GM23248 (cell line): ENCODE measurements at places on chromosomes 7 and 10. TPM values are rescaled to one million over a fixed set of nuclear protein-coding genes. Genes with fewer than 3 reads are reported as not detected.
A peak's percentile ranks its signal among the peaks of the same experiment; 100 is the strongest.

- no peaks in the 10 kb centered on the region for H3K27me3 ChIP-seq
- H3K4me1 ChIP-seq: no peaks in the 10 kb centered on the region
- no peaks in the 10 kb centered on the region for H3K36me3 ChIP-seq
- no peak within 1 kb of the TSS for H3K27ac ChIP-seq
Observed at GRCh38 chr7:150567169-150567568, at the start of gene GIMAP4. Gene GIMAP4 (plus strand): TSS chr7:150567390. CDS start chr7:150569902, 2,512 bp downstream.

DNA sequence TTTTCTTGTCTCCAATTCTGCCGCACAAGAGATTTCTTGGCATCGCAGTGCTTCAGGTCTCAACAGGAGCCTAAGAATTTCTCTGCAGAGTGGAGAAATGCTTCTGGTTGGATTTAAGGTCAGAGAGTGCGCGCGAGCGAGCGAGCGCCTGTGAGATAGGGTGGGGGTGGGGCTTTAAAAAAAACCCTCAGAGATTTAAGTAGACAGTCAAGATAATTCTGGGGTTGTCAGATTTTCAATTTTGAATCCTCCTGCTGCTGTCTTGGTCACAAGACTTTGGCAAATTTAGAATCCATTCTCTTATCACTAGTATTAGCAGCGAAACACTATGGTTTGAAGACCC, 49.7 kb downstream of the CPEB3 start:
- no peaks in the 10 kb centered on the region for H3K36me3 ChIP-seq
- peak overlapping the region; percentile 61 for H3K27ac ChIP-seq
- DNase-seq: peak; percentile 52
- H3K27me3 ChIP-seq: no peaks in the 10 kb centered on the region
- H3K4me3 ChIP-seq: peak overlapping the region; percentile 97
- H3K4me1 ChIP-seq: peaks cover 18% of the 10 kb centered on the region

DNA sequence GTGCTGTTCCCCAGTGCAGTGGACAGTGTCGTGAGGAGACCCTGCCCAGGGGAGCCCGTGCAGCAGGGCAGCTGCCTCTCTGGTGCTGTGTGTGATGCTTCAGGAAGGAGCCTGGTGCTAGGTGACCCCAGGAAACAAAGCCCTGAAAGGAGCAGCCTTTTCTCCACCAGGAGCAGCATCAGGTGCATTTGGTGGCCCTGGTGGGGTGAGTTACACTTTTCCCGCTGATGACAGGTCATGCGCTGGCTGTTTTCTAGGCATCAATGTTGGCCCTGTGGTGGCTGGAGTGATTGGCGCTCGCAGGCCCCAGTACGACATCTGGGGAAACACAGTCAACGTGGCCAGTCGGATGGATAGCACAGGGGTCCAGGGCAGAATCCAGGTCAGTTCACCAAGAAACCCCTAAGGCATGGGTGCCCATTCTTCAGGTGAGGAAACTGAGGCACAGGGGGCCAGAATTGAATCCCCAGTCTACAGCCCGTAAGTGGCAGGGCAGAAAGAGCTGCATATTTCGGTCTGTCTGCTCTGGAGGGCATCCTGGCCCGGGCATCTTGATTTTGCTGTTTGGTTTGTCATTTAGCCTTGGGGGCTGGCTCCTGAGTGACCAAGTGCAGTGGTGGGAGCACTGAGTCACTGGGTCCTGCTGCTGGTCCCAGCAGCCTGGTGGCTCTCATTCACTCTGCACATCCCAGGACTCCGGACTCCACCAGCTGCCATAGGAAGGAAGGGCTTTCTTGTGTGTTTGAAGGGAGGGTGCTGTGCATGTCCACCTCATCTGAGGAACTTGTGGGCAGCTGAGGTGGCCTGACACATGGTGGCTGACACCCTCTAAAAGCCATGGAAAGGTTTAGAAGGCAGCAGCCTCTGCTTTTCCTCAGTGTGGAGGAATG, 136.3 kb downstream of the ADCY1 start:
- peaks cover 7% of the 10 kb centered on the region; the same call in 1 of the 2 replicates for H3K4me1 ChIP-seq
- no peaks in the 10 kb centered on the region for H3K27me3 ChIP-seq
- no peak overlapping the region for H3K4me3 ChIP-seq
- no peak overlapping the region for H3K27ac ChIP-seq
- no peaks in the 10 kb centered on the region for H3K36me3 ChIP-seq
- DNase-seq: no peak

- no peaks in the 10 kb centered on the region for H3K36me3 ChIP-seq
- no peak for DNase-seq
- H3K27ac ChIP-seq: no peak overlapping the region
- H3K4me1 ChIP-seq: peaks cover 64% of the 10 kb centered on the region
Observed at GRCh38 chr7:41882745-41883420, 180.0 kb upstream of the INHBA start.

DNA sequence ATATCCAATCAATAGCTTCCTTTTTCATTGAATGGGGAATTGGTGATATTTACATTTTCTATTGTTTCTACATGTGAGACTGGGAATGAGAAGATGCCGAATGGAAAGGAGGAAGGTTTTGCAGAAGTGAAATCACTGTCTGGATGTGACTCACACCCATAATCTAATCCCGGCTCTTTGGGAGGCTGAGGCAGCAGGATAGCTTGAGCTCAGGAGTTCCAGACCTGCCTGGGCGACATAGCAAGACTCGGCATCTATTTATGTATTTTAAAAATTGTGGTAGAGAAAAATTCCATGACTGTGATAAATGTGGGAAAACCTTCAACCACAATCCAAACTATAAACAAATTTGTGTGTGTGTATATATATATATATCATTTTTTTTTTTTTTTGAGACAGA, 10.9 kb upstream of the FIS1 start:
- H3K27me3 ChIP-seq: peaks cover 3% of the 10 kb centered on the region; the same call in 1 of the 2 replicates
- no peaks in the 10 kb centered on the region for H3K36me3 ChIP-seq
- peaks cover 7% of the 10 kb centered on the region for H3K4me1 ChIP-seq
- no peak overlapping the region for H3K4me3 ChIP-seq

- H3K36me3 ChIP-seq: no peaks in the 10 kb centered on the region
- peak; percentile 2 for DNase-seq
- no peaks in the 10 kb centered on the region for H3K27me3 ChIP-seq
- H3K27ac ChIP-seq: no peak overlapping the region
- no peak overlapping the region for H3K4me3 ChIP-seq
Observed at GRCh38 chr7:18163091-18163490, 135.4 kb upstream of the PRPS1L1 start.

DNA sequence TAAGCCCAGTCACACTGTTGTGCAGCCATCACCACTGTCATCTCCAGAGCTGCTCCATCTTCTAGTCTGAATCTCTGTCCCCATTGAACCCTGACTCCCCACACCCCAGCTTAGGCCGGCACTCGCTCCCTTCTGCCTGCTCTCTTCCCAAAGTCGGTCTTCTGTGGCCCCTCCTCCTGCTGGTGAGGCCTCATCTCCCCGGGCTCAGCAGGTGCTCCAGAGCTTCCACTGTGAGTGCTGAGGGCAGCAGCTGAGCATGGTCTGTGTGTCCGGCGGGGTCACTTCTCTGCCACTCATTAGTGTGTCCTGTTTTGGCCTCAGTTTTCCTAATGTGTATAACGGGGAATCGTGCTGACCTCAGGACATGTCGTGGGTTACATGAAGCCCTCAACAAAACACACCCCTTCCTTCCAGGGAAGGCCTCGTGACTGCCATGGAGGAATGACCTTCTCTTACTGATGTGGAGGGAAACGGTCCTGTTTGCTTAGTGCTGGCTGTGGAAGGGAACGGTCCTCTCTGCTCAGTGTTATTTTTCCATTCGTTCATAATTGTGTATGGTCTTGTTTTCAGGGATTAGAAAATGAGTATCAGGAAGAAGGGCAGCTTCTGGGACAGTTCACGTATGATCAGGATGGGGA, 4.3 kb upstream of the GET4 start:
- H3K27ac ChIP-seq: no peak overlapping the region
- H3K27me3 ChIP-seq: no peaks in the 10 kb centered on the region
- no peak for DNase-seq
- H3K4me1 ChIP-seq: peaks cover 19% of the 10 kb centered on the region
- H3K36me3 ChIP-seq: peaks cover 24% of the 10 kb centered on the region; the same call in 1 of the 2 replicates

DNA sequence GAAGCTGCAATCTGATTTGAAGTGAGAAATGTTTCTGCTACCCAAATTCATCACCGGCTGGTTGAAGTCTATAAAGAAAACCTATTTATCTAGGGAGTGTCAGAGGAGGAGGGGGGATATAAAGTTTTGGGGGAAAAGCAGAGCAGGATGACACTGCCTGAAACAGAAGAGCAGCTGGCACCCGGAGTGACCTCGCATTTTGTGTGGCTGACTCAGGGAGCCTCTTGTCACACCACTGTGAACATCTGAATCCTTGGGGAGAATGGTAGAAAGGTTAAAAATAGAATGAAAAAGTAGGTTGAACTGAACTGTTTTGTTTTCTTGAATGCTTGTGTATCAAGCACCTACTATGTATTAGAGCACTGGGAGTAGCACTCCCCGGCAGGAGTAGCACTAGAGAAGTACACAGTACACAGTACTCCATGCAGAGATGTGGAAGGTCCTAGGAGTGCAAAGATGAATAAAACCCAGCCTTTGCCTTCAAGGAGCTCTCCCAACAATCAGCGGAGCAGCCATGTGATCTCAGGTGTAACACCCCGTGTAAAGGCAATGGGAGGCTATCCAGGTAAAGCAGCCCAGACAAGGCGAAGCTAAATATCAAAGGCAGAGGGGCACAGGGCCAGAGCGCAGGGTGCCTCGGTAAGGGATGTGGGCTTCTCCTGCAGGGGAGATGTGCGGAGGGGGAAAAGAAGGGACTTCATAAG, 13.5 kb downstream of the CRTAC1 start:
- H3K4me3 ChIP-seq: no peak overlapping the region
- H3K4me1 ChIP-seq: no peaks in the 10 kb centered on the region
- H3K27ac ChIP-seq: no peak overlapping the region
- H3K27me3 ChIP-seq: peaks cover 10% of the 10 kb centered on the region; the same call in 1 of the 2 replicates

- no peaks in the 10 kb centered on the region for H3K36me3 ChIP-seq
- H3K27ac ChIP-seq: no peak overlapping the region
- H3K27me3 ChIP-seq: no peaks in the 10 kb centered on the region
Observed at GRCh38 chr10:61159253-61159652, 215.3 kb upstream of the RHOBTB1 start.

GRCh38 chr7:156950381-156950858, 908 bp downstream of the NOM1 start:
- H3K4me1 ChIP-seq: peaks cover 9% of the 10 kb centered on the region
- peak overlapping the region; percentile 88 for H3K4me3 ChIP-seq
- no peaks in the 10 kb centered on the region for H3K27me3 ChIP-seq
- peak overlapping the region; percentile 77 for H3K27ac ChIP-seq
- DNase-seq: peak; percentile 55

- H3K4me3 ChIP-seq: no peak overlapping the region
- peak; percentile 35 for DNase-seq
- H3K27me3 ChIP-seq: no peaks in the 10 kb centered on the region
- H3K4me1 ChIP-seq: no peaks in the 10 kb centered on the region
Observed at GRCh38 chr7:107312418-107312817, 143.6 kb downstream of the HBP1 start.

GRCh38 chr7:56175771-56176170, 59.6 kb upstream of the NUPR2 start:
- DNase-seq: peak; percentile 26
- no peaks in the 10 kb centered on the region for H3K36me3 ChIP-seq
- H3K4me1 ChIP-seq: no peaks in the 10 kb centered on the region
- 0 out of 2 replicates have a peak overlapping the region, but pooled peaks have one; percentile 11 for H3K4me3 ChIP-seq
- H3K27ac ChIP-seq: no peak overlapping the region

- no peak overlapping the region for H3K27ac ChIP-seq
- H3K27me3 ChIP-seq: no peaks in the 10 kb centered on the region
- DNase-seq: no peak
Observed at GRCh38 chr7:93008833-93009232, 108.9 kb downstream of the SAMD9 start.

- peak; percentile 53 for DNase-seq
- no peaks in the 10 kb centered on the region for H3K4me1 ChIP-seq
- peak overlapping the region; percentile 45; the same call in 1 of the 2 replicates for H3K4me3 ChIP-seq
- no peak overlapping the region for H3K27ac ChIP-seq
- H3K27me3 ChIP-seq: peaks cover 65% of the 10 kb centered on the region
- H3K36me3 ChIP-seq: no peaks in the 10 kb centered on the region
Observed at GRCh38 chr10:100670828-100671479, 74.4 kb upstream of the PAX2 start.

- no peaks in the 10 kb centered on the region for H3K4me1 ChIP-seq
- no peaks in the 10 kb centered on the region for H3K36me3 ChIP-seq
- DNase-seq: peak; percentile 87
- H3K27ac ChIP-seq: no peak overlapping the region
- no peaks in the 10 kb centered on the region for H3K27me3 ChIP-seq
Observed at GRCh38 chr7:2670720-2671391, 17.1 kb upstream of the AMZ1 start.

GRCh38 chr7:47581438-47581803, 490 bp downstream of the TNS3 start:
- H3K27me3 ChIP-seq: no peaks in the 10 kb centered on the region
- peak; percentile 42 for DNase-seq

GRCh38 chr10:62186999-62187675, 81.5 kb downstream of the RTKN2 start:
- H3K27me3 ChIP-seq: no peaks in the 10 kb centered on the region
- H3K4me3 ChIP-seq: no peak overlapping the region
- peaks cover 7% of the 10 kb centered on the region; the same call in 1 of the 2 replicates for H3K4me1 ChIP-seq
- H3K27ac ChIP-seq: no peak overlapping the region
- DNase-seq: peak; percentile 27
- no peaks in the 10 kb centered on the region for H3K36me3 ChIP-seq

GRCh38 chr10:79345241-79346011, 1.8 kb upstream of the PPIF start:
- H3K27me3 ChIP-seq: no peaks in the 10 kb centered on the region
- H3K4me1 ChIP-seq: peaks cover 15% of the 10 kb centered on the region
- H3K4me3 ChIP-seq: no peak overlapping the region
- DNase-seq: no peak

DNA sequence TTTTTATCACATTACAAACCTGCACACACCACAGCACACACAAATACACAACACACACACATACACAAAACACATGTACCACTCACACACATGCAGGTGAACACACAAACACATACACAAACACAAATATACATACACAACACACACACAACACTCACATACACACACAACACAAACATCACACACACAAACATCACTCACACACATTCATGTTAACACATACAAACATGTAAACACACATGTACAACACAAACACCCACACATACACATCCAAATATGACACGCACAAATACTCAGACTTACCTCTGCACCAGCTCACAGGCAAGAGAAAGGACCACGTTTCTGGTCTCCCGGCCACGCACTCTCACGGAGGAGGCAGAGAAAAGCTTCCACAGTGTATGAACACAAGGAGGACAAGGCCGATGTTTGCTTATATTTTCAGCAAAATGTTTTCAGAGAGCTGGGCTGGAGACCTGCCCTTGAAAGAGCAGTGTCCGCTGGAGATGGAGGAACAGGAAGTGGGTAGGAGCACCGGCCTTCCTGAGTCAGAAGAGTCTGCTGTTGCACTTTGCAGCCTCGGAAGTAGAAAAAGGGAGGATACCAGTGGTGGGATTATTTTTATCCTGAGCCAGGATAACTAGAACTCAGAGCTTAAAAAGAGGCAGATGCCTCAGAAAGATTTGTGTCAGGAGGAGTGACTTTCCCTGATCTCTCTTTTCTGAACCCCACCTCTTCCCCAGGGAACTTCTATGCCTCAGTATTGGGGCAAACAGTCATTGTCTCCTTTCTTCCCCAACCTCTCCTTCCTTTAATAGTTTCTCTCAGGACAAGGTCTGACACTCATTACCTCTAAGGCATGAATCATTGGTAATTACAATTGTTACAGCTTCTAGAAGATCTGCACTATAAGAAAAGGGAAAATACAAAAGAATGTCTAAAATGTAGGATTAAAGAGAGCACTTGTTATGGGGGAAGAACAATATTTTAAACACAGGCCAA, at the start of gene GIMAP6:
Gene GIMAP6, minus strand, starts transcription at position 520 of the 999 bp plus-strand sequence. CDS start 2,243 bp downstream, outside the sequence.
- no peaks in the 10 kb centered on the region for H3K36me3 ChIP-seq
- H3K4me1 ChIP-seq: no peaks in the 10 kb centered on the region
- H3K27me3 ChIP-seq: no peaks in the 10 kb centered on the region
- H3K27ac ChIP-seq: no peak within 1 kb of the TSS
- H3K4me3 ChIP-seq: no peak within 1 kb of the TSS

Gene PNLIP
- not detected in 2 replicates for total RNA-seq

Gene RASA4
- 1.7 and 8.9 TPM in 2 replicates for total RNA-seq

Gene OR2A12
- not detected in 2 replicates for total RNA-seq

Gene ZKSCAN5
- 10.7 and 12.0 TPM in 2 replicates for total RNA-seq

Gene SPDYE2B
- not detected in 2 replicates for total RNA-seq

Gene CTNNA3
- total RNA-seq: not detected in 2 replicates

Gene STEAP4
- not detected in 2 replicates for total RNA-seq
